ENCODE measurements at places on chromosomes 3 and 15.

GRCh38 chr3:125079675-125080045 is 23.9 kb upstream of the HEG1 start:
- no peak for DNase-seq

DNA sequence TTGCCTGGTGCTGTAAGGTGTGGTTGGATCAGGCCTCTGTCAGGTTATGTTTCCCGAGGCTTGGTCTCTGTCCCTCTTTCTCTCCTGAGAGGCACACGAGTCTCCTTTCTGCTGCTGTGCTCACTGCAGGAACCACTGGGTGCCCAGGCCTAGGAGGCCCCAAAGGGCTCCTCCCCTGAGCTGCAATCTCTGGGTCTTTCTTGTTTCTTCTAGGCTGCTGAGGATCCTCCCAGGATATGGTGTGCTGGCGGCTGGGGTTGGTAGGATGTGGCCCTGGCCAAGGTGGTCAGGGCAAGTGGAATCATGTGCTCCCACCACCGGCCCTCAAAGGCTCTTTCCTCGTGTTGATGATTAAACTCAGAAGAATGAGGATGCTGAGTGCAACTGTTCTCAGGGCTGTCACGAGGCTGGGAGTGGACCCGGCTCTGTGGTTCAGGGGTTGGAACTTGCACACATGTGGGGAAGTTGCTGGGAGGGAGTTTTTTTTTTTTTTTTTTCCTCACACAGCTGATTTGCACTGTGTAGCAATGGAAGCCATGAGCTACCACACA is 43.6 kb upstream of the CTSH start:
- DNase-seq = peak; percentile 95

DNA sequence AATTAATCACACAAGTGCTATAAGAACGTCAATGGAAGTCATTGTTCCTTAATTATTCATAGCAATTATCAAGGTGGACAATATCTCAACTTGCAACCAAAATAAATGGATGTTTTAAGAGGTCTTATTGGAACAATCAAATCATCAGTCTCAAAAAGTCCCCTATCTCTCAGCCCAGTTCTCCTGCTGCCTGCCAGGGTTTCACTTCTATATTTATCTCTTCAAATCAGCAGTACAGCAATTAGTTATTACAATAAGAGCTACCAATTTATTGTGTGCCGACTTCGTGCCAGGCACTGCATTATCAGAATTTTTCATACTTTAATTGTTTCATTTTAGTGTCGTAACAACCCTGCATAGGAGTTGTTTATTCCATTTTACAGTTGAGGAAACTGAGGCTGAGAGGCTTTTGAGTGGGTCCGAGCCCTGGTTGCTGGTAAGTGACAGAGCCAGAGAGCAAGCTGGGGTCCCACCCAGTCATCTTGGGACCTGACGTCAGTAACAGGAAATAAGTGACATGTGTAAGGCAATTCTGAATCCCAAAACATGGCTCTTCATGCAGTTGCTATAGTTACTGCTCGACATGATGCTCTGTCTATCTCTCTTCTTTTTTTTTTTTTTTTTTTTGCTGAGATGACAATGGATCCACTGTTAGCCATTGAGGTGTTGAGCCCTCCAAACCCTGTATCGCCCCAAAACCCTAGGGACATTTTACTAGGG is 8.8 kb upstream of the KCTD6 start:
- no peak for DNase-seq

GRCh38 chr15:66956672-66957430 is 108.6 kb upstream of the SMAD3 start:
- no peak for DNase-seq

DNA sequence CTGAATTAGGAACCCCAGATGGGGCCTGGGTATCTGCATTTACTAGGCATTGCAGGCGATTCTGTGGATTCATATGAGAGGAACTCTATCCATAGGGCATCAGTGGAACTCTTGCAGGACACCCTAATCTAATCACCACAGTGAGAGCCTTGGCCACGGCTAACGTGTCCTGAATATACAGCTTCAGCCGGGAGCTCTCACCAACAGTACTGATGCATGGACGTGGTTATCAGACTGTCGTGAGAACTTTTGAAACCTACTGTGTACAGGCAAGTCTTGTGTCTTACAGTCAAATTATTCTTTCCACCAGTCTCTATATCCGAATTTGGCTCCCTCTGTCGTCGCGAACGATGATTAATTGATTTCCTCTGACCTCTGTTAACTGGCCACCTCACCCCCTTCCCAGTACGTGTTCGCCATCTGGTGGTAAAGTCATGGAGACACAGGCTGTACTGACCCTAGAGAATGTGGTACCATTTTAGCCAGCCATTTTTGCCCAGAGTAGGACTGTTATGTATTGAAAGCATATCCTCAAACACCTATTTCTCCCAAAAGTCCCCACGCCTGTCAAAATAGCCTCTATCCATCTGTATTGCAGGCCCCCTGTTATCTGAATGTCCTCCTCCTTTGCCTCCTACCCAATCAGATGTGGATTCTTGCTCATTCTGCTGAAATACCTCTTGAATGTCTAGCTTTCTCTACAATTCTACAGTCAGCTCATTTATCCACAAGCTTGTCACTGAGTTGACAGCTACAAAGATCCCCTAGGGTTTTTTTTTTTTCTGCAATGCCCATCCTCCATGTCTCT is 39.7 kb downstream of the GLDN start:
- peak; percentile 66 for DNase-seq

GRCh38 chr15:40055576-40056293 is 16.8 kb upstream of the SRP14 start:
- no peak for DNase-seq

GRCh38 chr15:74318376-74319137 is 48.9 kb downstream of the CYP11A1 start:
- no peak for DNase-seq

DNA sequence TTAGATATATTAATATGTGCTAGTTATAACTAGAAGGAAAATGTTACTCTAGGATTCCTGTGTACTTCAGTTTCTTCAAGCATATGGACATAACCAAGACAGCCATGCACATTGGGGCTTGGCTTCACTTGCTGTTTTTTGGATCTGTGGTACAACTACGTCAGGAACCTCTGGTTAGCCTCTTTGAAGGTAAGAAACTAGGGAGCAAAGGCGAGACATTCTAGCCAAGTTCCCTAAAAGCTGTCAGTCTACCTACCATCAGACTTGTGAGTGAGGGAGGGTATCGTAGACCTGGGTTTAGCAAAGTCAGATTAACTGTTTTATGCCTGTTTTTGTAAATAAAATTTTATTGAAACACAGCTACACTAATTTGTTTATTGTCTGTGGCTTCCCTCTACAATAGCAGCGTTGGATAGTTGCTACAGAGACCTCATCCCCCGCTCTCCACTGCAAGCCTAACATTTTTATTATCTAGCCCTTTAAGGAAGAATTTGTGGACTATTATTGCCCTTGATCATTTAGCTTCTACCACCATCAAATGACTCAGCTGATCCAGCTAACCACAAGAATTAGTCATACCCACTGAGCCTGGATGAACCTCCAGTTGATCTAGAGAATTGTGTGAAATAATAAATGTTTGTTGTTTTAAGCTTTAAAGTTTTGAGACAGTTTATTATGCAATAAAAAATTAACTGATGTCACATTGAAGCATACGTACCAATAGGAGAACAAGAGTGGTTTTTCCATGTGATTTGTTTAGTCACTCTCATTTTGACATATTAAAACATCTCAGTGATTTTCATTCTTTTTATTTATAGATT is 58.1 kb downstream of the RSRC1 start:
- peak; percentile 72 for DNase-seq

DNA sequence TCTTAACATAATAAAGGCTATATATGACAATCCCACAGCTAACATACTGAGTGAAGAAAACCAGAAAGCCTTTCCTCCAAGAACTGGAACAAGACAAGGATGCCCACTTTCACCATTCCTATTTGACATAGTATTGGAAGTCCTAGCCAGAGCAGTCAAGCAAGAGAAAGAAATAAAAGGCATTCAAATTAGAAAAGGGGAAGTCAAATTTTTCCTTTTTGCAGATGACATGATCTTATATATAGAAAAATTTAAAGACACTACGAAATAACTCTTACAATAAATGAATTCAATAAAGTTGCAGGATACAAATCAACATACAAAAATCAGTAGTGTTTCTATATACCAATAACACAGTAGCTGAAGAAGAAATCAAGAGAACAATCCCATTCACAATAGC is 42.2 kb upstream of the CP start:
- DNase-seq = no peak
